ENCODE measurements at places on chromosomes 7 and 10. TPM values are rescaled to one million over a fixed set of nuclear protein-coding genes. Genes with fewer than 3 reads are reported as not detected.

PLCE1 gene
- total RNA-seq = 6.2 TPM

SPACDR gene
- 0.36 TPM for total RNA-seq

DNA sequence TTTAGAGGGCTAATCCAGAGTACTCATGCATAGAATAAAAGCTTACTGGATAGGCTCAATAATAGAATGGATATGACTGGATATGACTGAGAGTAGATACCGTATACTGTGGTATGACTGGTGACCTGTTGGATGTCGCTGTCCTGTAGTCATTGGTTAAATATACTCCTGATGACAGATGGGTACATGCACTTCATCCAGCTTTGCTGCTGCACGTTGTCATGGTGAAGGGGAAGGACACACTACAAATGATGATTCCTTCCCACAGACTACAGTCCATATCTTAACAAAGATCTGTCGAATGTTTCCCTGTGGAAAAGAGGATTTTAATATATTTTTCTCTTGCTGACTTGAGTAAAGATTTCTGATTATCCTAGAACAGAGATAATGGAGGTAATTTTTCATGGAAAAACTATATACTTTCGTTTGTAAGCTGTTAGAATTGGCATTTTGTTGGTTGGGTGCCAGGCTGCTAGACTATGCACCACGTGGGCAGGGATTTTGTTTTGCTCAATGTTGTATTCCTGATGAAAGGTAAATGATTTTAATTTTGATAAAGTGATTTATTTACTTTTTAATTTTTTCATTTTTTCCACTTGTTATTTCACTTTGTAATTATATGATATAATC lies 97.3 kb downstream of the PPP1R9A start:
- no peak for DNase-seq

- DNase-seq = no peak
These were observed 64.9 kb downstream of the EEPD1 start for GRCh38 chr7:36217961-36218284.

DNA sequence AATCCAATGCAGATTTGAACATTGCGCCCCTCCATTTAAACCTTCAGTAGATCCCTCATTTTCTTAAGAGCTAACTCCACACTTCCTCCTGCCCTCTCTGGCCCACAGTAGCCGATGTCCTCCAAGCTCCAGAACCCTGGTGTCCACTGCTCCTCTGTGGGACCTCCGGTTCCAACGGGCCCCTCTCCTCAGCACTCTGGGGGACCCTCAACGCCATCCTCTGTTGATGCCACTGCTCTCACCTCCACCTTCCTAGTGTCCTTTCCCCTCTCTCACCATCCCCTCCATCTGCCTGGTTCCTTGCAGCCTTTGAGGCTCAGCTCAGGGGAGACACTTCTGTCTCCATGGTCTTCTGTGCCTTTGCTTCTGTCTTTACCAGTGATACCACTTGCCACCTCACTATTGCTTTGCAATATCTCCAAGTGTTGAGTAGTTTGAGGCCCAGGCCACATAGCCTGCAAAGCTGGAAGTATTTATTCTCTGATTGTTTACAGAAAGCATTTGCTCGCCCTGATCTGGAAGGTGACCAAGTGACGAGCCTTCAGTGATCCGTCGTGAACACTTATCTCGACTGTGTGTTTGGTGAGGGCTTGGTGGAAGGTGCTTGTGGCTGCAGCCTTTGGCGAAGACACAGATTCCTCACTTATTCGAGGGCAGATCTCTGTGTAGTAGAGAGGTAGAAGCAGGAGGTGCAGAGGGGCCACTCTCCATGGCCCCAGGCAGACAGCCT lies 104.8 kb upstream of the SHH start:
- DNase-seq = no peak

DNA sequence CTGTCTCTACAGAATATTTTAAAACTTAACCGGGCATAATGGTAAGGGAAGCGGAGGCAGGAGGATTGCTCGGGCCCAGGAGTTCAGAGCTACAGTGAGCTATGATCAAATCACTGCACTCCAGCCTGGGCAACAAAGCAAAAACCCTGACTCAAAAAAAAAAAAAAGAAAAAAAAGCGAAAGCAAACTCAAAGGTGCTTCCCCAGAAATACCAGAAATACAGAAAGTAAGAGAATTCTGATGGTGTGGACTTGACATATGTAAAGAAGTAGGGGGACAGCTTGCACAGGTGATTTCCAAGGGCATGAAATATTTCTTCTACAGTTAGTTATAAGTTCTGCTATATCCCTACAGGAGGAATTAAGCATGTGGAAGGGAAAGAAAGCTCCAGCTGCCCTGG lies 69.7 kb upstream of the APBB1IP start:
- DNase-seq = no peak

Measured in osteoblast (primary cell).